ENCODE measurements at places on chromosomes 5 and 9.

GRCh38 chr5:32027717-32028458 lies 146.2 kb downstream of the GOLPH3 start:
- peak; percentile 89 for DNase-seq

DNA sequence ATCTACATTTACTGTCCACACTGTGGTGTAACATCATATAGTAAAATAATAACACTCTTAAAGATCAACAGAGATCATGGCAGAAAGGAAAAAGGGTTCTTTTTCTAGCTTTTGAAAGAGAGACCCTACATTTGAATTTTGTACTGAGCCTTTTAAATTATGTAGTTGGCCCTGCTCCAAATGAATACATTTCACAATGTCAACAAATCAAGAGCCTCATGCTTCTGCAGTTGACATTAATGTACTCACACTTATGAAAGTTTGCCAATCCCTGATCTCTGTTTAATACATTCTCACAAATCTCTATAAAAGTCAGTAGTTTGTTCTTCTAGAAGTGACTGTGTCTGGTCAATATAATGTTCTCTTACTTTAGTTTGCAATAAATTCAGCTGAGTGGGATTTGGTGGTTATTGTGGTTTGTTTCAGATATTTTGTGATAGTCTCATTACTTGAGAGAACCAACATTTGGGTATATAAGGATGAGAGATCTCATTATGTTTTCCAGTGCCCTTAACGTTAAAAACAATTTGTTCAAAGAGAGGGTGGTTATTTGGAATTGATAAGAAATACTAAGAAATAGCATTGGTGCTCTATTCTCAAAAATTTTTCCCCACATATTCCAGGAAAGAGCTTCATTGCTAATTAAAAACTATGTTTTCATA lies 277.8 kb upstream of the FTMT start:
- DNase-seq: no peak

DNA sequence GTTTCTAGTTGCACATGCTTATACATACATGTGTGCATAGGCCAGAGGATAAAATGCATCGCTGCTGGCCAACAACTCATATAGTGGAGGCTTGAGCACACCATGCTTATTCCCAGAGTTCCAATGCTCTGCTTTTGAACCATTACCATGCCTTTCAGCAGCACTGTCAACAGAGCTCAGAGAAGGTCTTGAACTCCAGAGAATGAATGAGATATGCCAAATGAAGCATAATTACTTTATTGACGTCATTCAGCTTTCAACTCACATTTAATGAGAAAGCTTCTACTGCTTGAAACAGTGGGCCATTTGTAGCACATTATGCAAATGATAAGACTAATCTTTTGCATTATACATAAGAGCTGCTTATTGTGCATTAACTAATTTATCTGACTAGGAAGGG lies 765.3 kb upstream of the GRAMD2B start:
- DNase-seq: no peak

GRCh38 chr5:67674159-67674655 lies 477.6 kb upstream of the CD180 start:
- no peak for DNase-seq

DNA sequence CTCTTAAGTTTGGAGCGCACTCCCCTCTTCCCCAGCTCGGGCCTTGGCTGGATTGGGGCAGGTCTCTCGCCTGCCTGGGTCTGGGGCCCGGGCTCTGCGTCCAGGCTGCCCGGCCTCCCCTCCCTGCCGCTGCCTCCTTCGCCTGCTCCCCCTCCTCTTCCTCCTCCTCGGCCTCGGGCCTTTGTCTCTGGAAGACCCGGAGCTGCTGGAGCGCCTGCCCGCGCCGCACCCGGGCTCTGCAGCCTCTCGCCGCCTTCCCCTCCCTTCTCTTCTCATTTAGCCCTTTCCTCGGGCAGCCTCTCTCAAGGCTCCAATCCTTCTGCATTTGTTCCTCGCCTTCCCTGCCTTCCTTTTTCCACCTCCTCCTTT lies 218.5 kb downstream of the C9orf50 start:
- DNase-seq: no peak

DNA sequence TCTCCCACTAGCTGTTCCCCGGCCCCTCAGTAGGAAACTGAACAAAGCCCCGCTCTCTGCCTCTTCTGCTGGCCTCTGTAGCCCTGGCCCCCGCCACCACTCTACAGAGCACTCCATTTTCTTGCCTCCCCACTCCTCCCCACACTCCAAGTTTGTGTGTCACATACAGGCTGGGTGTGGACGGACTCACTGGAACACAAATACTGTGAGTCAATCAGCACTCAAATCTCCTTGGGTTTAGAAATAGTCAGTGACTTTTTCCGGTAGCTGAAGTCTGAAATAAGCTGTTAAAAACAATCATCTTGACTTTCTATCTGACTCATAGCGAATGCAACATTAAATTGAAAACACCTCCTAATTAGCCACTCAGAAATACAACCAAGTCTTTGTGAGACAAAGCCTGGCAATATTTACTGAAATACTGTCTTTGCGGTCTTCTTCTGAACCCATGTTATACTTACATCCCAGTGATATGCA lies 122.5 kb downstream of the LHFPL2 start:
- no peak for DNase-seq

- peak; percentile 56 for DNase-seq
Measured at GRCh38 chr5:103424026-103424425, 138.6 kb downstream of the NUDT12 start.

GRCh38 chr5:74918232-74918669 lies 52.1 kb upstream of the FAM169A start:
- DNase-seq: no peak

Measured in epithelial cell of proximal tubule (primary cell).